Panc1 (cell line): ENCODE measurements at places on chromosomes 2 and 18.

DNA sequence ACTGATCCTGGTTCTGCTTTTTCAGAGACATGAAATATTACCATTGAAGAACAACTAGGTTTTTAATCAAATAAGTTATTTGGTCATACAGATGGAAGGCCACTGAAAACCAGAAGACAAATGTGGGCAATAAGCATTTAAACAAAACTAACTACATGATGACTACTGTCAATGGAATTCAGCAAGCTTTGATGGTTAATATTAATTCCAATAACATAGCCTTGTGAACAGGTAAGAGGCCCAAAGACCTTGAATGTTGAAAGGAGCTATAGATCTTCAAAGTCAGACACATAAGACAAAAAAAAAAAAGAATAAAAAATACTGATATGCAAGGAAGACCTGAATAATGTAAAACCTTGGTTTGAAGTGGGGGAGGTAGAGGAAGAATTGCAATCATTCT lies 1955.6 kb upstream of the CELF4 start:
- DNase-seq: no peak

DNA sequence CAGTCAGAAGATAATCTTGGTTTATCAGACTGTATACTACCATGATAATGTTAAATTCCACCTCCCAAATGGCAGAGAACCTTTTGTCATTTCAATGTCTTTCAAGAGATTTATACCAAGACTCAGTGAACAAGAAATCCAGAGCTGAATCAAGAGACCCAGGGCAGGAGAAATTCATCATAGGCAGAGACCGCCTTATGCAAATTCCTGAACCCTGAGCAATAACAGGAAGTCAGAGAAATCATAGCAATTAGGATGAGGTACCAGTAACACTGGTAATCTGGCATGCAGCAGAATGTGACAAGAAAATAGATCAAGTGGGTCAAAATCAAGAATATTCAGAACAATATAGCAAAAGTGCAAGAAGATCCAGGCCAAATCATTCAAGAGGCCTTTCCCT lies 412.4 kb upstream of the LRATD1 start:
- DNase-seq: no peak

DNA sequence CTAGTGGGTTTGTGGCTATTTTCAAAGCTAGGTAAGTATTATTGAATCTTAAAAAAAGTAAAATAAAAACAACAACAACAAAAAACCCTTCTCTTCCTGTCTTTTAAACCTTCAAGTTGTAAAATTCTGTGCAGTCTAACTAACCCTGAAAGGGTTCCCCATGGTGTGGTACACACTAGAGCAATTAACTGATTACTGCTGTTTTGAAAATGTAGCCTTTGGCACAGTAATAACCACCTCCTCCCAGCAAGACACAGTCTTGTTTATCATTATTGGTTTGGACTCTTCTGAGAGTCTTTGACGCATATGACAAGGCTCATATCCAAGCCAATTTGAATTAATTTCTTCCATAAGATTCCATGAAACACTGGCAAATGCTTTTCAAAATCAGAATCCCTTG lies 2184.6 kb upstream of the PIK3C3 start:
- DNase-seq: no peak

DNA sequence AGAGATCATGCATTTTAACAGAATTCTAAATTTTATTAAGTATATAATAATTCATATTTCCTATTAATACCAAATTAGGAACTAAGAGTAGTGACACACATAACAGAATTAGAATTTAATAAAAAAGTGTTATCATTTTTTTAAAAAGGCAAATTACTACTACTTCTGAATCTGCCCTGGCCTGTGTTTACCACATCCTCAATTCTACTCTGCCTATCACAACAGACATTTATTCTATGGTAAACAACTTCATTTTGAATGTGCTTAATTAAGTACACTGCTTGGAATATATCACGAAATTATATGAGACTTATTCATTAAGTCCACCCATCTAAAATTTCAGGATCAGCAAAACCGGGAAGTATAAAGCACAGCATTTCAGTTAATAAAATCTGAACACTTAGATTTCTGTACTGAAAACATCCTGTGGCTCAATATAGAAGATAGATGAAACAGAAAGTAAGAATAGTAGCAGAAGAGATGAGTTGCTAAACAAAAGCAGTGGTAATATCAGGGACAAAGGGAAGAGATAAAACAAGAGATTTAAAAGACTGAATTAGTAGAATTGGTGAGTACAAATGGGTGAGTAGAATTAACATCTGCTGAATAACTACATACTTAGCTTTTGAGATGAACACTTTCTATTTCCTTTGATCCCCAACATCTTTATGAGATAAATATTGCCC lies 3.7 kb downstream of the SMC6 start:
- no peak for DNase-seq
